ENCODE measurements at places on chromosomes 4 and X. TPM values are rescaled to one million over a fixed set of nuclear protein-coding genes. Genes with fewer than 3 reads are reported as not detected.
A peak's percentile ranks its signal among the peaks of the same experiment; 100 is the strongest.

DNA sequence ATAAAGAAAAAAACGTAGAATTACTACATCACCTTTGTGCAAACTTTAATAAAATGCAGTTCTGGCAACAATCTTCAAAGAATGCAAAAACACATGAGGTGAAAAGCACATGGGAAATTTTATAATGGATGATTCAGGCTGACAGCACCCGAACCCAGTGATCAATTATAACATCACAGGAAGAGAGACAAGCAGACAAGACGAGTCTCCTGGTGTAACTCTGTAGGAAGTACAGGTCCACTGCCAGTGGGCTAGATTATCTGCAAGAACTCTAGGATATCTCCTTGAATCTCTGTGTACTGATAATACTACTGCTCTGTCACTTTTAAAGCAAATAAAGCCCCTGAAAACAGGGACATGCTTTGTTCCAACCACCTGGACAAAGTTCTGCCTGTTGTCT, 58.9 kb upstream of the NXF3 start:
- no peak for DNase-seq
- no peaks in the 10 kb centered on the region for H3K4me1 ChIP-seq

GRCh38 chr4:85828027-85828890, 353.3 kb downstream of the ARHGAP24 start:
- H3K27me3 ChIP-seq: no peaks in the 10 kb centered on the region
- H3K36me3 ChIP-seq: no peaks in the 10 kb centered on the region
- DNase-seq: no peak
- peaks cover 65% of the 10 kb centered on the region for H3K4me1 ChIP-seq
- peak overlapping the region; percentile 77 for H3K27ac ChIP-seq
- H3K4me3 ChIP-seq: peak overlapping the region; percentile 58

GRCh38 chr4:27154706-27155105, 294.1 kb downstream of the STIM2 start:
- H3K27ac ChIP-seq: no peak overlapping the region
- no peaks in the 10 kb centered on the region for H3K36me3 ChIP-seq
- no peak overlapping the region for H3K4me3 ChIP-seq
- no peak for DNase-seq
- peaks cover 12% of the 10 kb centered on the region for H3K27me3 ChIP-seq

DNA sequence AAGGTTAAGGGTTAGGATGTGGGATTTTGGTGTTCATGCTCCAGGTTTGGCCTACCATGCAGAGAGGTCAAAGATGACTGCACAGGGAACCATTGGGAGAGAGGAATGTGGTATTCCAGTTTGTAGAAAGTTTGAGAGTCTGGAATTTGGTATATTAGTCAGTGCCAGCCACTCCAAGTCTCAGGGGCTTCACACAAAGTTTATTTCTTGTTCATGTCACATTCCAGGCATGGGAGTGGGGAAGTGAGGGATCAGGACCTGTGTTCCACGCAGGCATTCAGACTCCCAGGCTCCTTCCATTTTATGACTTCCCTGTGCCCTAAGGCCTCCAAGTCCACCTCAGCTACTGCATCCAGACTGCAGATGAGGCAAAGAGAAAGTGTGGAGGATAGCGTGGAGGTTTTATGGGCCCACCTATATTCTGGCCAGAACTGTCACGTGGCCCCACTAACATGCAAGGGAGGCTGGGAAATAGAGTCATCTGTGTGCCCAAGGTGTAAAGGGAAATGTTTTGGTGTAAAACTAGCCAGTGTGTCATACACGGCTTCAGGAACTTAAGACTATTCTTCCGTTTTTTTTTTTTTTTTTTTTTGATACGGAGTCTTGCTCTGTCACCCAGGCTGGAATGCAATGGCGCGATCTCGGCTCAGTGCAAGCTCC, 140.6 kb upstream of the SCML1 start:
- H3K36me3 ChIP-seq: no peaks in the 10 kb centered on the region
- no peak overlapping the region for H3K27ac ChIP-seq
- H3K4me1 ChIP-seq: peaks cover 28% of the 10 kb centered on the region
- H3K27me3 ChIP-seq: no peaks in the 10 kb centered on the region
- H3K4me3 ChIP-seq: no peak overlapping the region
- DNase-seq: no peak

DNA sequence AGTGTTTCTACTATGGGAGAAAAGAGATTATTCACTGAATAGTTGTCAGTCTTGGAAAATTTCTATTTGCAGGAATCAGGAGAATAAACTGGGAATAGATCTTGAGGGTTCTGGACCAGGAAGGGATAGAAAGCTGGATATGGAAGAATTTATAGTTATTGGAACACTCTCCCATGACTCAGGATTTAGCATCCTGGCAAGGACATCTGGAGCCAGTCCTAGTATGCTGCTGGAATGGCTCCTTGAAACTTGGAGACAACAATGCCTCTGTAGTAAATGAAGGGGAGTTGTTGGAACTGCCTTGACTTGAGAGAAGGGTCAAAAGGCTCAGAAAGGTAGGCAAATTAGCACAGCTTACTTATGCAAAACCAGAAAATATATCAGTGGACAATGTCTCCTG, 23.5 kb upstream of the THOC2 start:
- no peak overlapping the region for H3K27ac ChIP-seq
- no peak for DNase-seq
- no peaks in the 10 kb centered on the region for H3K4me1 ChIP-seq
- no peaks in the 10 kb centered on the region for H3K27me3 ChIP-seq

DNA sequence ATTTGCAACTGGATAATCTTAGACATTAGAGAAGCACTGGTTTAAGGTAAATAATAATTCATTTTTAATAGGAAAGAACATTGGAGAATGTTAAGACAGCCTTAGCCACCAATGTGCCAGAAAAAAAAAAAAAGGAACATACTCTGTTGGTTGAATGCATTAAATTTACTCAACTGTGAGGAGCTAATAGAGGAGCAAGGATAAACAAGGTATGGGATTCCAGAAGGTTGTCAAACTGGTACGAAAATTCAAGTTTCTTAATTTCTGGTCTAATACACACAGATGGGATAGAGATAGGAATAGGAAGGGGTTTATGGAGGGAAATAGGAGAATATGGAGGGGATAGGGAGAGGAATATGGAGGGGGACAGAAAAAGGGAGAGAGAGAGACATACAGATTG, 1096.6 kb downstream of the ARAP2 start:
- H3K36me3 ChIP-seq: no peaks in the 10 kb centered on the region
- H3K4me1 ChIP-seq: no peaks in the 10 kb centered on the region
- DNase-seq: no peak
- no peak overlapping the region for H3K4me3 ChIP-seq
- no peak overlapping the region for H3K27ac ChIP-seq

GRCh38 chr4:89110541-89110985, 770 bp upstream of the TIGD2 start:
- H3K27me3 ChIP-seq: no peaks in the 10 kb centered on the region
- DNase-seq: no peak
- H3K27ac ChIP-seq: peak overlapping the region; percentile 91

Gene ADGRG2
- total RNA-seq: 0.16 TPM

Gene STK32B
- 0.55 TPM for total RNA-seq

Gene ENPEP
- total RNA-seq: 3.5 TPM

Gene NUDT10
- total RNA-seq: 0.27 TPM

Gene CHRNA9
- total RNA-seq: not detected

All from left ventricle myocardium inferior (tissue), 1 donor.